ENCODE measurements at places on chromosomes 1 and 21.

- H3K36me3 ChIP-seq: no peaks in the 10 kb centered on the region
- H3K4me1 ChIP-seq: no peaks in the 10 kb centered on the region
Observed at GRCh38 chr1:190658907-190659306, 181.2 kb upstream of the BRINP3 start.

- no peaks in the 10 kb centered on the region for H3K27me3 ChIP-seq
- peak overlapping the region; percentile 35 for H3K27ac ChIP-seq
- no peak overlapping the region for H3K4me3 ChIP-seq
- no peaks in the 10 kb centered on the region for H3K36me3 ChIP-seq
Observed at GRCh38 chr1:187032982-187033692, 204.4 kb downstream of the PLA2G4A start.

- no peak overlapping the region for H3K27ac ChIP-seq
- no peak for DNase-seq
- H3K4me3 ChIP-seq: no peak overlapping the region
Observed at GRCh38 chr1:172549621-172550280, 16.8 kb downstream of the SUCO start.

- H3K27me3 ChIP-seq: no peaks in the 10 kb centered on the region
- H3K27ac ChIP-seq: no peak overlapping the region
Observed at GRCh38 chr1:116704278-116704677, 36.7 kb upstream of the IGSF3 start.

DNA sequence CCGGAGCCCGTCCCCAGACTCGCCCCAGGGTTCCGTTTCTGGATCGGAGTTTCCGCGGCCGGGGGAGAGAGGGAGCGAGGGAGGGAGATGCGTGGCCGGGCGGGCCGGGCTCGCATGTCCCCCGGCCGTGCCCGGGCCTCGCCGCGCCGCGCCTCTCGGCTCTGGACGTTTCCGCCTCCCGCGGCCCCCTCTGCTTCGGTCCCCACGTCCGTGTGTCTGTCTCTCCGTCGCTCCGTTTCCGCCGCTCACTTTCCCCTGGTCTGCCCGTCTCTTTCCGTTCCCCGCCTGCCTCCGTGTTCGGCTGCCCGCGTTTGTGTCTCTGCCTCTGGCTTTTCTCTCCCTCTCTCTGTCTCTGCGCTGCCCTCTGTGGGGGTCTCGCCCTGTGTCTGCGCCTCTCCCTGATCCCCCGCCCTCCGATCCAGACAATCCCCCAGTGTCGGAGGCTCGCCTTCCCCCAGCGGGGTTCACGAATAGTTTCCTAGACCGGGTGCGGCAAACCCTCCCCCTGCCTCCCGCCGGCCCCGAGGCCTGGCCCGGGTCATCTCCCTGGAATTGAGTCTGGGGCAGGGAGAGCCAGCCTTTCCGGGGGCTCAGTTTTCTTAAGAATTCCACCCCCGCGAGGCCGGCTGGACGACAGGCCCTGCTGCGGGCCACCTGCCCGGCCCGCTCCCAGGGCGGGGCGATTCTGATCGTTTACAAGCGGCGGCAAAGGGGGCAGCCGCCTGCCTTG, 735 bp downstream of the NBL1 start:
- no peaks in the 10 kb centered on the region for H3K36me3 ChIP-seq
- DNase-seq: peak; percentile 41
- no peaks in the 10 kb centered on the region for H3K27me3 ChIP-seq
- H3K4me3 ChIP-seq: peak overlapping the region; percentile 66
